ENCODE measurements at places on chromosomes 11 and 22.
A peak's percentile ranks its signal among the peaks of the same experiment; 100 is the strongest.

DNA sequence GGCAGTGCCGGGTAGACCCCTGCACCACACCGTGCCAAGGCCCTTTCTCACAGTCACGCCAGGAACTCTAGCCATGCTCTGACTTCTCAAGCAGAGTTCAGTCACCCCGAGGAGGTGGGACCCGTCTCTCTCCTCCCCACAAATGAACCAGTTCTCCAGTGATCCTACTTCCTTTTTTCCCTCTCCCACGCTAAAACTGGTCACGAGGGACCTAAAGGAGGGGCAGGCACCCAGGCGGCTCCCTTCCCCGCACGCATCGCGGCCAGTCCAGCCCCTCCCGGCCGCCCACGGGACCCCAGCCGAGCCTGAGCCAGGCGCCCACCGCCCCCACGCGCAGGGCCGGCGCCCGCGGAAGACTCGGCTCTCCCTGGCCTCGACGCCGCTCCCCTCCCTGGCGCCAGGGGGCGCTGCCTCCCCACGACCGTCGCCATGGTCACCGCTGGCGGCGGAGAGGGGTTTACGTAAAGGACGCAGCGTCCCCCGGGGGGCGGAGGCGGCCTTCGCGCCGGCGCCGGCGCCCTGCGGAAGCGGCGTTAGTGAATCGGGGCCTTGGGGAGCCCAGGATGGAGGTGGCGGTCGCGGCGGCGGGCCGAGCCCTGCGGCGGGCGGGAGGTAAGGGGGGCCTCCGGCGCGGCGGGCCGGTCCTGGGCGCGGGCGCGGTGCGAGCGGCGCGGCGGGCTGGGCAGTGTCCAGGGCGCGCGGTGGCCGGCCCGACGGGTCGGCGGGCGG is at the start of gene DAGLA:
TSS of gene DAGLA (plus strand) at position 499 of the 729 bp plus-strand sequence. CDS start 39,765 bp downstream, outside the sequence.
- peak; percentile 66 for DNase-seq

DNA sequence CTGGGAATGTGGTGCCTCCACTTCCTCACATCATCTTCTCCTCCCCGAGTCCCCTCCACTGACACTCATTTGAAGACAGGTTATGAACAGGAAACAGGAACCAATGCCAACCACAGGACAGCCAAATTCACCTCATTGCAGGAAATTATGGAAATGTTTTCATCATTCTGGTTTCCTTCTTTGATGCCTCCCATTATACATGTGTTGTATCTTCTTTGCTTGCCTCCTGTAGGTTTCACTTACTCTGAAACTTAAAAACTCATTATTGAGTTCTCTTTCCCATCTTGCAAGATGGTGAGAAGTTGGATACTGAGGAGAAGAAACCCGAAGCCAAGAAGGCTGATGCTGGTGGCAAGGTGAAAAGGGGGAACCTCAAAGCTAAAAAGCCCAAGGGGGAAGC is 108.5 kb downstream of the PHF21B start:
- no peak for DNase-seq

DNA sequence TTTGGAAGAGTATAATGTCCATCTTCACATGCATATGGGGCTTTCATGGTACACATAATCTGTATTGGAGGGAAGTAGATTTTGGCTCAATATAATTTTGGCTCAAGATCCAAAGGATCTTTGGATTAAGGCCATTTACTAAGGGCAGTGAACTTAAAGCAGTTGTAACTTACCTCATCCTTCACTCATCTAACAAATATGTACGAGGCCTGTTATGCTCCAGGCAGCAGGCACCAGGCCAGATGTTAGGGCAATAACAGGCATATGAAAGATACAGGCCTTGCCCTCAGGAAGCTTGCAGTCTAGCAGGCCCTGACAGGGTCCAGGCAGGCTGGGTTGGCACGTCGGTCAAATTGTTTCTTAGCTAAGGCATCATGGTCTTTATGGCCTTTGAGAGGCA is 44.6 kb downstream of the LIF start:
- DNase-seq = no peak

GRCh38 chr22:48644997-48645396 is 1182.7 kb downstream of the BRD1 start:
- no peak for DNase-seq

GRCh38 chr11:105183426-105183825 is 43.9 kb upstream of the CARD18 start:
- no peak for DNase-seq

Measured in CD4-positive, CD25-positive, alpha-beta regulatory T cell (primary cell).